ENCODE measurements at places on chromosomes 3 and 15. TPM values are rescaled to one million over a fixed set of nuclear protein-coding genes. Genes with fewer than 3 reads are reported as not detected.

GRCh38 chr3:36124118-36124796 lies 256.0 kb upstream of the STAC start:
- no peaks in the 10 kb centered on the region for H3K27me3 ChIP-seq
- H3K4me3 ChIP-seq, result no peak overlapping the region
- no peak for DNase-seq

- H3K4me1 ChIP-seq, result no peaks in the 10 kb centered on the region
- H3K36me3 ChIP-seq, result no peaks in the 10 kb centered on the region
- H3K27ac ChIP-seq, result no peak overlapping the region
- DNase-seq, result no peak
- H3K4me3 ChIP-seq, result no peak overlapping the region
These were observed 68.5 kb upstream of the PLCL2 start for GRCh38 chr3:16816048-16816780.

DNA sequence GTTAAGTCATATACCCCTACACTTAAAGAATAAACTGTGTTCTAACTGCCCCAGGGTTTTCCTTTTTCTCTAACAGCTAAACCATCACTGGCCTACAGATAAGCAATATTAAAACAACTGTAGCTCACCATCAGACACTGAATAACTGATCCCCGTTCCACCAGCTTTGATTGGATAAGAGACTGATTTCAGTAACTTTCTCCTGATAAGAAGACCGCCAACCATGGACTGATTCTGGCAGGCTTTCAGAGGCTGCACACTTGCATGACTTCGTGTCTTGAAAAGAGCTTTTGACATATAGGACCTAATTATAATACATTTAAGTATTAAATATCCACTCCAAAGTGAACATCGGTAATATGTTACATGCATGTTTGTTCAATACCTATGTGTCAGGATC lies 15.3 kb upstream of the CEP97 start:
- no peaks in the 10 kb centered on the region for H3K27me3 ChIP-seq
- DNase-seq, result no peak
- H3K4me3 ChIP-seq, result no peak overlapping the region
- no peaks in the 10 kb centered on the region for H3K4me1 ChIP-seq
- H3K36me3 ChIP-seq, result no peaks in the 10 kb centered on the region
- no peak overlapping the region for H3K27ac ChIP-seq

- no peak overlapping the region for H3K4me3 ChIP-seq
- H3K4me1 ChIP-seq, result no peaks in the 10 kb centered on the region
- H3K27ac ChIP-seq, result no peak overlapping the region
- no peaks in the 10 kb centered on the region for H3K36me3 ChIP-seq
- DNase-seq, result no peak
- no peaks in the 10 kb centered on the region for H3K27me3 ChIP-seq
These were observed 171.0 kb downstream of the CTNNB1 start for GRCh38 chr3:41370307-41370706.

GRCh38 chr3:129611812-129612533 lies 5.5 kb upstream of the PLXND1 start:
- peaks cover 6% of the 10 kb centered on the region for H3K4me1 ChIP-seq
- H3K36me3 ChIP-seq, result no peaks in the 10 kb centered on the region
- no peaks in the 10 kb centered on the region for H3K27me3 ChIP-seq
- H3K27ac ChIP-seq, result no peak overlapping the region
- H3K4me3 ChIP-seq, result no peak overlapping the region
- no peak for DNase-seq

The GPR62 gene
- total RNA-seq, result not detected

The GOLGA8O gene
- total RNA-seq, result not detected

The ZIC4 gene
- total RNA-seq, result not detected
